ENCODE measurements at places on chromosomes 3 and 15.

- no peak for DNase-seq
Observed at GRCh38 chr15:81859737-81860516, 185.9 kb downstream of the MEX3B start.

- no peak for DNase-seq
Observed at GRCh38 chr15:28098766-28099554, at the start of gene OCA2. Gene OCA2, minus strand, starts transcription at chr15:28099315. Its CDS starts 17,441 bp downstream, at chr15:28081874.

GRCh38 chr15:63107895-63108546 lies 13.6 kb upstream of the LACTB start:
- no peak for DNase-seq

DNA sequence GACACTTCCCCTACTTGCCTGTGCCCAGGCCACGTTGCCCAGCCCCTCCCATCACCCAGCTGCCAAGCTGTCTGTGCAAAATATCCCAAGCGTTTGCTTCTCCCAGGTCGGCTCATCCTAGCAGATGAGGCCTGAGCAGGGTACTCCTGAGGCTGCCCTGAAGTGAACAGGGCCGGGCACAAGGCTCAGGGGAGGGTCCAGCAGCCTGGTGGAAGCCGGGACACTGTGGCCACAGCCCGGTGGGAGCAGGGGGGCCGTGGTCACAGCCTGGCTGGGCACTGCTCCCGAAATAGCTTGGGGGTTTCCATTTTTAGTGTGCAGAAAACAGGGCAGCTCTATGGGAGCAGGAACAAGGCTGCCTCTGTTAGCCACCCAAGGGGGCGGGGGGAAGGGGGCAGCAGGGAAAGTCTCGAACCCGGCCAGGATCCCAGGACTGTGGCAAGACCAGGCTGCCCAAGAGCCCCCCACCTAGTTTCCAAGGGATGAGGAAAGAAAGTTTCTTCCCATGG lies 3.4 kb downstream of the PLXNB1 start:
- no peak for DNase-seq

GRCh38 chr15:48385031-48385830 lies 54.0 kb downstream of the DUT start:
- no peak for DNase-seq

- no peak for DNase-seq
Observed at GRCh38 chr15:93164409-93164808, 75.4 kb upstream of the RGMA start.

GRCh38 chr3:18444595-18445400 lies 19.7 kb upstream of the SATB1 start:
- DNase-seq = peak; percentile 83

GRCh38 chr15:91589360-91589759 lies 264.1 kb upstream of the SLCO3A1 start:
- no peak for DNase-seq

GRCh38 chr3:73603762-73604171 lies 21.0 kb downstream of the PDZRN3 start:
- DNase-seq = no peak

DNA sequence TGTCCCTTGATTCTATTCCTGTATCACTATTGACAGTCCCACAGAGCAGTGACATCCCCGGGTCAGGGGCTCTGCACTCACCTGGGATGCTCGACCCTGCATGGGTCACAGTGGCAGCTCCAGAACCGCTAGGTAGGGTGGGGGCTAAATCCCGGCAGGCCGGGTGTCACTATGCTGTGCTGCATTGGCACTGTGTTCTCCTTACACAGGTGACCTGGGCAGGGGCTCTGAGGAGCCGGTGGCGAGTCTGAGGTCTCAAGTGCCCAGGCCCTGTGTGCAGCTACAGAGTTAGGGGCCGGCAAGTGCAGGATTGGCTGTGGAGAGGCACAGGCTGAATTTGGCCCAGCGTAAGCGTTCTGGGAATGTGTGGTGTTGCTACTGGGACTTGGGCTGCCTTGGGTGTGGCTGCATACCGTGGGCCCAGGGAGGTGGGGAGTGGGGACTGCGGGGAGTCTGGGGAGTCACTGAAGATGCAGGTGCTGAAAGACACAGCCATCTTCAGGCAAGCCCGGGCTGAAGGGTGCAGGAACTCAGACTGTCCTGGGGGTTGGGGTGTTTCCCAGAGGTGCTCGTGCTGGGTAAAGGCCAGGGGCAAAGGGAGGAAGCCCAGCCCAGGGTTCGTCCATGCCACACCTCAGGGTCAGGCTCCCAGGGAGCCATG lies 102.6 kb upstream of the PRR20G start:
- DNase-seq = no peak

GRCh38 chr3:108130236-108130635 lies 39.4 kb upstream of the CD47 start:
- no peak for DNase-seq

GRCh38 chr3:120852412-120852811 lies 55.6 kb upstream of the STXBP5L start:
- no peak for DNase-seq

DNA sequence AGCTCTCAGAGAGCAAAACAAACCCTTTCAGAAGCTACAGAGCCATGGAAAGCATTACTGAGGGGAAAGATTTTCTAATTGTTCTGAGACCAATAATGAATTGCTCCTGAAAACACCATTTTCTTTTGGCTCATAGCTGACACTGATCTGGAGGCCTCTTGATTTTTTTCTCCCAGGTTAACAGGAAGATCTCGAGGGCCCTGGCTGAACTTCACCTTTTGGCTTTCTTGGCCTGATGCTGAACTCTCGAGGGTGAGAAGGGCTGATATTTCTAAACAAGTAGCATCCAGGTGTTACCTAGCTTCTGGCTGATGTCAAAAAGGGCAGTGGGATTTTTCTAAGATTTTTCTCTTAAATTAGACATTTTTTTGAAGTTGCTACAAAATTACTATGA lies 19.9 kb upstream of the NFKBIZ start:
- no peak for DNase-seq

GRCh38 chr15:45704329-45705249 lies 69.8 kb downstream of the SQOR start:
- no peak for DNase-seq

- no peak for DNase-seq
Observed at GRCh38 chr15:26372706-26373105, 400.2 kb downstream of the GABRB3 start.

- DNase-seq = no peak
Observed at GRCh38 chr3:43994657-43995546, 246.8 kb upstream of the TOPAZ1 start.

DNA sequence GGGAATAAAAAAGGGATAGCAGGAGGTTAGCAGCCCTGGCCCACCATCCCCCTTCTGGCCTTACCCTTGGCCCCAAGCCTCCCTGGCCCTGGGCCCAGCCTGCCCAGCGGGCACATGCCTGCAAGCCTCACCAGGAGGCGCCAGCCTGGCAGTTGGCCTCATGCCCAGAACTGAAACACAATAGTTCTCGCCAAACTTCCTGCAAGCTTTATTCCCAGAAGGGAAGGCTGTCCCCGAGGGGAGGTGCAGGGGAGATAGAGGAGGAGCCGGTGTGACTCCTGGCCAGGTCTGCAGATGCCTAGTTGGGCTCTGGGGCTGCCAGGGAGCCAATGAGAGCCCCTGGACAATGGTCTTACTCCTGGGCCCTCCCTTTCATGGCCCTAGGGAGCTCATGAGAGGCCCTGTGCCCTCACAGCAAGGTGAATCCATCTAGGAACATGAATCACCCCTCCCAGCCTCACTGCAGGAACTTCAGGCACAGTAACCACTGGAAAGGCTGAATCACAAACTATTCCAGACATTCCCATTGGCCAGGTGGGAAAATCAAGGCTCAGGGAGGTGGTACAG lies 4.0 kb downstream of the CCDC33 start:
- peak; percentile 82 for DNase-seq

- DNase-seq = no peak
Observed at GRCh38 chr3:87203809-87204208, 23.3 kb upstream of the CHMP2B start.

DNA sequence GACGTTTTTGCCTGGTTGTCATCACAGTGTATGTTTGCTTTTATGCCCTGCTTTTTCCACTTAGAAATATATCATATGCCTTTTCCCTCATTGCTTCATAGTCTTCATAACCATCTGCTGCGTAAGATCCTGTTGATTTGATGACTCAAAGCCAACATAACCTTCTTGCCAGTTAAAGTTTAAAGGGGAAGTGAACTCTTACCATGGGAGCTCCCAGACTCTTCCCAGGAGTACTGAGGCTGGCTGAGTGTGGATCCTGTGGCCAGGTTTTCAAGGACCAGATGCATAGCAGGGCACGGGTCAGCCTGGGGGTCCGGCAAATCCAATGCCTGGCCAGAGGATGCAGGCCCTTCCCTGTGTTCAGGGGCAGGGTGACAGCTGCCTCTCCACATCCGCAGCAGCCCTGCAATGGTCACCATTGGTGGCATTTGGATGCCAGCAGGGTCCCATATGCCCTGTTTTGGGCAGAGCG lies 42.0 kb upstream of the SACM1L start:
- DNase-seq = no peak

- DNase-seq = no peak
Observed at GRCh38 chr15:59553879-59554735, 57.5 kb upstream of the GCNT3 start.

DNA sequence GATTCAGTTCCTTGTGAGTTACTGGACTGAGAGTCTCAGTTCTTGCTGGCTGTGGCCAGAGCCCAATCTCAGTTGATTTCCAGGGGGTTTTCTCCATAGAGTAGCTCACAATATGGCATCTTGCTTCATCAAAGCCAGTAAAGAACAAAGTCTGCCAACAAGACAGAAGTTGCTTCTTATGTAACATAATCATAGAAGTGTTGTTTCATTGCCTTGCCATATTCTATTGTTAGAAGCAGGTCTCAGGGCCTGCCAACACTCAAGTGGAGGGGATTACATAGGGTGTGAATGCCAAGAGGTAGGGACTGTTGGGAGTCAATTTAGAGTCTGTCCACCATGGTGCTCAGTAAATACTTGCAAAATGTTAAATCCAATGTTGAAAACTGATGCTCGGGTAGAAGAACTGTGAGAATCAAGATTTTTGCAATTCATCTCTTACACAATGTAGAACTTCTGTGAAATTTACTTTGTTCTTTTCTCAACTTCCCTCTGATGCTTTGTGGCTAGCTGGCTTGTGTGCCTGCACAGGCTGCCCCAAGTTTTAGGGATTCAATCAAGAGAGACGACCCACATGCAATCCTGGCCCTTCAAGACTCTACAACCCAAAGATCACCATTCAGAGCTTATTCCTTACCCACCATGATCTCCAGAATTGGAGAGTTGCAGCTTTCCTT lies 13.3 kb upstream of the PXYLP1 start:
- no peak for DNase-seq

- DNase-seq = no peak
Observed at GRCh38 chr3:99681512-99681911, 43.1 kb downstream of the COL8A1 start.

DNA sequence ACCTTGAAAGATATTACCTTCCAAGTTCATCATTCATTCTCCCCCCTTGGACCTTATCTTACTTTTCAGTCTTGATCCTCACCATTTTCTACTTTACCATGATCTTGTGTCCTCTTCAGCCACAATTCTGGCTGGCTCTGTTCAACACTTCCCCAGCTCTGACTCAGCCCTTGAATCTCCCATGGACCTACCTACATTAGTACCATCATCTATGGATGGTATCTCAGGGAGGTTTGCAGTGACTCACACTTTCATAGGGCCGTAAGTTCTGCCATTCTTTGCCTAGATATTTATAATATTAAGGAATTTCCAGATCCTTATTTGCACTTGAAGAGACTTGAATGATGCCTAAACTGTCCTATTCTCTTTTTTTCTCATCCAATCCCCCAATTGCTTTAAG lies 213.7 kb upstream of the RORA start:
- DNase-seq = no peak

DNA sequence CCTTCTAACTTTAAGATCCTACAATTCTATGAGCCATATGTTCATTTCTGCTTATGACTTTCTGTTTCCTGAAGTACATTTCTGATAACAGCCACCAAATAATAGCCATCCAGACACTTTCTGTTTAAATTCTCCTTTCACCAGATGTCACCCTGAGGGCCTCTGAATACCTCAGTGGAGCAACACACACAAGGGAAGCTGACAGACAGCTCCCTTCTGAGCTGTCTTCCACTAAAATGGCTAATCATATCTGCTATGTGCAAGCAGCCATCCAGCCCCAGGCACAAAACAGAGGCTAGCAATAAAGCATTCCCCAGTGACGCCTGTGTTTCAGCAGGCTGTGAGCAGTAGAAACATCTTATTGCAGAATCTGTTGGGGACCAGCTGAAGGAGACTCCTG lies 666.6 kb upstream of the UBE2E2 start:
- DNase-seq = no peak

GRCh38 chr3:173958805-173959204 lies 561.3 kb downstream of the NLGN1 start:
- DNase-seq = no peak

DNA sequence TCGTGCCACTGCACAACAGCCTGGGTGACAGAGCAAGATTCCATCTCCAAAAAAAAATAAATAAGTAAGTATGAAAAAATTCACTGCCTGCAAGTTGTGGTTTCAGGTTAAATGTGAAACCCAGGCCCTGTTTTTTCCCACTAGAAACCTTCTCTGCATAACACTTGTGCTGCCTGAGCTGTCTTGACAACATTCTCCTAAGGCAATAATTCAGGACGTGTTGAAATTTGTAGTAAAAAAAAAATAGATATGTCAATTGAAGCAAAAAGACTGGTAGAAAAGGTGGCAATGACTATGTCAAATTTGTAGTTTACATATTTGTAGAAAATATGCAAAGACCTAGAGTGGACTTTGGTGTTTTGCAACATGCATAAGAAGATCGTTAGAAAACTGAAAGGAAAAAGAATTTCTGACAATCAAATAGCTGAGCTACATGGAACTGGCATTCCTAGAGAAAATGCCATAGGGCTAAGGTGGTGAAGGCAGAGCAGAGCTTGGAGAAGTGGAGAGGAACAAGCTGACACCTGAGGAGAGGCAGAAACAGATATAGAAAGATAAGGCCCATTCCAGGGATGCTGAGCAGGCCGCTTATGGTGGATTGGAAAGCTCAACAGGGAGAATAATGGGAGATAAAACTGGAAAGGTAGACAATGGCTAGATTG lies 150.2 kb downstream of the PLCH1 start:
- no peak for DNase-seq

DNA sequence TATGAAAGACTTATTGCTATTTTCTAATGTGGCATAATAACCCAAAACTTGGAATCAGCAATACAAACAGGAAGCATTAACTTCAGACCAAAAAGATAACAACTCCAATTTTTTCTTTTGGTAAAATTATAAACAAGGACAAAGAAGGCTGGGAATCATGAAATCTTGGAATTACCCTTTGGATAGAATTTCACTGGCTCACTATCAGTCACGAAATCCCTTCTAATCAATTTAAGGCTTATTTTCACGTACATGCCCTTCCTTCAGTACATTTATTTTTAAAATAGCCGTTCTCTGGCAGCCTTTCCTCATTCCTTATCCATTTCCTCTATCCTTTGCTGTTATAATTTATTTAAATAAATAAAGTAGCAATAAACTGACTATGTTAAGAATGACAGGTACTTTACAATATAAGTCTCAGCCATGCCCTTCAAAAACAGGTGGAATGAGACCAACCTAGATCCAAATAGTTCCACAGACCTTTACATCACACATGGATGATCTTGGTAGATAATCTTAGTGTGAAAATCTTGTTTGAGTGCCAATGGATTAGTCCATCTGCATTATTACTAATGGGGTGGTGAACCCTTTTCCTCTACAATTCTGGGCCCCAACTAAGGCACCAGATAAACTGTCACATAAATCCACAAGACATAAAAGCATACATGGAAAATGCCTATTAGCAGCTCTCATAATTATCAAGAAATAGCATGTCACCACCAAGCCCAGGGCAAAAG lies 38.9 kb downstream of the ABI3BP start:
- DNase-seq = no peak
